ENCODE measurements at places on chromosomes 5 and 9. TPM values are rescaled to one million over a fixed set of nuclear protein-coding genes. Genes with fewer than 3 reads are reported as not detected.

GRCh38 chr9:13508086-13508485 lies 228.6 kb upstream of the MPDZ start:
- H3K36me3 ChIP-seq, result no peaks in the 10 kb centered on the region
- no peak overlapping the region for H3K4me3 ChIP-seq
- DNase-seq, result no peak
- no peaks in the 10 kb centered on the region for H3K4me1 ChIP-seq
- H3K27me3 ChIP-seq, result no peaks in the 10 kb centered on the region

- H3K27me3 ChIP-seq, result peaks cover 13% of the 10 kb centered on the region
- H3K36me3 ChIP-seq, result no peaks in the 10 kb centered on the region
- peak; percentile 19 for DNase-seq
- H3K4me3 ChIP-seq, result peak overlapping the region; percentile 10
- no peaks in the 10 kb centered on the region for H3K4me1 ChIP-seq
Measured at GRCh38 chr9:99296291-99296951, 74.3 kb downstream of the SEC61B start.

- H3K36me3 ChIP-seq, result no peaks in the 10 kb centered on the region
- H3K27me3 ChIP-seq, result no peaks in the 10 kb centered on the region
- DNase-seq, result no peak
- H3K27ac ChIP-seq, result no peak overlapping the region
- no peaks in the 10 kb centered on the region for H3K4me1 ChIP-seq
- no peak overlapping the region for H3K4me3 ChIP-seq
Measured at GRCh38 chr5:93674866-93675459, 66.4 kb downstream of the POU5F2 start.

DNA sequence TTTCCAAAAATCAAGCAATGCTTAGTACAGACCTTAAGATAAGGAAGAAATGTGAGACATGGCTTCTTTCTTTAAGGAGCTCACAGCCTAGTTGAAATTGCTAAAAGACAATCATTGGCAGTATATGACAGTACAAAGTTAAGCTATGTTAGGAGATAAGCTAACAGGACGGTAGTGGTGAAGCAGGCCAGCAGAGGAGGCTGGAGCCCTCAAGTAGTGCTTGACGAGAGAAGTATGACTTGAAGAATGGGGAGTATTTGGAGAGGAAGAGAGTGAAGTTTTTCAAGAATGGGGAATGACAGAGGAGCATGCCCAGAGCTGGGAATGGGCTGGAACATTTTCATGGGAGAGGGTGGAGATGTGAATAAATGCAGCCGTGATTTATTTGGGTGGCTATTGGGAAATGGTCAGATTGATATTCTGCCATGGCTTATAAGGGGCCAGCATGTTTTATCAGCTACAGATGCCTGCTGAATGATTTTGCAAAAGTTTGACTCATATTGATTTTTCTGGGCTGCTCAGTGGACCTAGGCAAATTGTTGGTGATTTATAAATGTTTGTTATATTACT lies 43.7 kb downstream of the LURAP1L start:
- H3K27ac ChIP-seq, result peak overlapping the region; percentile 91
- peak; percentile 80 for DNase-seq
- H3K27me3 ChIP-seq, result no peaks in the 10 kb centered on the region
- peaks cover 8% of the 10 kb centered on the region for H3K36me3 ChIP-seq

DNA sequence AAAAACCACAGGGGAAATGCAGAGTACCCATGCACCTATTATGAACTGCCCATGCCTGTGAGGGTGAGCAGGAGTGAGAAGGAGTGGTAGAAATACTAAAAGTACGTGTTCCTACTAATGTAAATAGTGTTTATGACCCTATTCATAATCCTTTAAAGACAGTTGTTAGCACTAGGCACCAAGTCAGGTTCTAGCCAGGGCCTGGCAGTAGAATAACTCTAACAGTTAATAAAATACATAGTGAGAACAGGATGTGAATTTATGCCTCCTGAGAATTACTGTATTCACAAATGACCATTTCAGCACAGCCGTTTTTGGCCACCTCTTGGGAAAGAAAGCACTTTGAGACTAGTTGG lies 103.2 kb upstream of the TARS1 start:
- no peaks in the 10 kb centered on the region for H3K27me3 ChIP-seq
- H3K27ac ChIP-seq, result no peak overlapping the region
- no peak for DNase-seq
- no peak overlapping the region for H3K4me3 ChIP-seq

- no peak overlapping the region for H3K4me3 ChIP-seq
- no peaks in the 10 kb centered on the region for H3K27me3 ChIP-seq
- no peaks in the 10 kb centered on the region for H3K36me3 ChIP-seq
Measured at GRCh38 chr9:111965566-111966019, 69.0 kb downstream of the UGCG start.

GRCh38 chr5:86679529-86679928 lies 61.8 kb downstream of the COX7C start:
- H3K27ac ChIP-seq, result no peak overlapping the region
- H3K4me3 ChIP-seq, result no peak overlapping the region
- no peaks in the 10 kb centered on the region for H3K36me3 ChIP-seq

Gene SLCO6A1
- polyA plus RNA-seq, result 0.13 TPM

Gene SPATA31E1
- polyA plus RNA-seq, result 0.48 TPM

Gene CRAT
- 84.3 TPM for polyA plus RNA-seq

Data from large intestine (tissue), 12 donors.